ENCODE measurements at places on chromosomes 2 and 18.

DNA sequence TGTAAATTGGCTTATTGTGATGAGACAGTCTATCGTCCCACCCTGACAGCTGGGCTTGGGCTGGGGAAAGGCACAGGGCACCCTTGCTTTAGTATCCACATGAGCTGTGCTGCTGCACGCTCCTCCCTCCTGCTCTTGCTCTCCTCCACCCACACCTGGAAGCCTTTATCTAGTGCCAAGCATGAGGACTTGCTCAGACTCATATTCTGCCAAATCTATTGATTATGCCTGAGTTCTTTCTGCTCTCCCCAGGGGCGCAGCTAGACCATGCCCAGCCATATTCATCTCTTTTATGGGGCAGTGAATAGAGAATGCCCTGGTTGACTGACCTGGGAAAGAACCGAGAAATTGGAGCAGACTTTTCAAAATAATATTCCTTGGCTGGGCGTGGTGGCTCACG is 29.0 kb upstream of the DPYSL5 start:
- no peak for DNase-seq

- no peak for DNase-seq
Observed at GRCh38 chr2:232698556-232699091, 1.5 kb downstream of the GIGYF2 start.

- no peak for DNase-seq
Observed at GRCh38 chr2:202186641-202187202, 51.7 kb downstream of the SUMO1 start.

GRCh38 chr18:75209951-75210258 is 692 bp upstream of the TSHZ1 start:
- no peak for DNase-seq

GRCh38 chr2:16227811-16228462 is 287.6 kb downstream of the MYCN start:
- DNase-seq = no peak

DNA sequence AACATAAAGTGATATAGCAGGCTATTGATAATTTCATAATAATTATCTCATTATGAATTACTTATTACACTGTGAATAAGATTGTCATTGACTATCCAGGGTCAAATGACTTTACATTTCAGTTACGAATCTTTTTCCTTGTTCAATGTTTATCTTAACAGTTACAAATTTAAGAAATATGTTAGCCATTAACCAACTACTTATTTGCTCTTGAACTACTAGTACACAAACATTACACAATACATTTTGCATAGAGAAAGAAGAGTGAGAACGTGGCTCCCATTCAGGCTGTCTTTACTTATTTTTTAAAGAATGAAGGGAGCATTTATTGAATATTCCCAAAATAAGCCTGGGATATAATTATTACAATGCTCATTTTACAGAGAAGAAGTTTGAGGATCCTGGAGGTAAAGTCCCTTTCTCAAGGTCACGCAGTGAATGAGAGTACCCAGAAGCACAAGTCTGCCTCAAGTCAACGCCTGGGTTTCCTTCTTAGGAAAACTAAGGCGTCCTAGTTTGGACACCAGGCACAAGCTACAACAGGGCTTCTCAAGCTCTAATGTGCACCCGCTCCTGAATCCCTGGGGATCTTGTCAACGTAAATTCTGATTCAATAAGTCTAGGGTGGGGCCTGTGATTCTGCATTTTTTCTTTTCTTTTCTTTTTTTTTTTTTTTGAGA is 164.2 kb downstream of the FIGN start:
- no peak for DNase-seq

GRCh38 chr2:12651641-12652040 is 65.1 kb upstream of the TRIB2 start:
- no peak for DNase-seq
